Stomach (tissue), 19 donors: ENCODE measurements at places on chromosomes 5 and 9. TPM values are rescaled to one million over a fixed set of nuclear protein-coding genes. Genes with fewer than 3 reads are reported as not detected.

ANKRD34B gene
- not detected for total RNA-seq

PCDHA11 gene
- not detected for total RNA-seq

PDE6A gene
- not detected for total RNA-seq

ORM2 gene
- not detected for total RNA-seq

PPP3R2 gene
- total RNA-seq = not detected

SLC45A2 gene
- total RNA-seq = not detected

GPR107 gene
- 31.7 TPM for total RNA-seq

TJP2 gene
- 162 TPM for total RNA-seq

KCNV2 gene
- not detected for total RNA-seq

HMCN2 gene
- total RNA-seq = 7.5 TPM

GNA14 gene
- 5.0 TPM for total RNA-seq

DNA sequence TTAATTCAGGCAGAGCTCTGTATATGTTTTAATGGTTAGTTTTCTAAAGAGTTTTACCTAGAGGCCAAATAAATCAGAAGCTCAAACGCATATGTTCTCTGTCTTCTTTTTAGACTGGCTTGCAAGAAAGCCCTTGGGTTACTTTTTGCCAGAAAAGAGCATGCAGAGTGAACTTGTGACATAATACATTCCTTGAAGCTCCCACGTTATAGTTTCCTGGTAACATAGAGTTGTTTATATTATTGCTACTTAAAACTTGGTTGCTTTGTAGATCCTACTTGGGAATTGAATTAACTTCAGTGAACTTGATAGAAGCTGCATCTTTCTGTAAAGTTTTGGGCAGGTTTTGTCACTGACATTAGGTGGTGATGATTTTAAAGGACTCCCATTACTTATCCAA is 102.9 kb downstream of the C9orf152 start:
- peak; percentile 80 for DNase-seq

- no peak for DNase-seq
Observed at GRCh38 chr5:122218778-122219177, 89.4 kb downstream of the ZNF474 start.

DNA sequence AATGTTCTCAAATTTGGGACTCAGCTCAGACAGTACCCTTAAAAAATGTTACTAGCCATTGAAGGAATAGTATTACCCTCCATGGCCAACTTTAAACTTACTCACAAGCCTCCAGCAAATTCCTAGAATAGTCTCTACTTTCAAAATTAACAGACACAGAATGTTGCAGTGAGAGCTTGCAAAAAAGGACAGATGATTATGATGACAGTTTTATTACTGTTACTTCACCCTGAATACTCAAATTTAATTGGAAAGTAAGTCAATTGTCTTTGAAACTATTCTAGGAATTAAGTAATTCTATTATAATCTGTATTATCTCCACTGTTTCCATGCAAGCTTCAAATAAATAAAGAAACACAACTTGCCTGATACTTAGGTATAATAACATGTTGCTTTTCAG is 288.3 kb downstream of the SLF1 start:
- no peak for DNase-seq

- DNase-seq = no peak
Observed at GRCh38 chr5:143618141-143618540, 193.8 kb upstream of the HMHB1 start.

DNA sequence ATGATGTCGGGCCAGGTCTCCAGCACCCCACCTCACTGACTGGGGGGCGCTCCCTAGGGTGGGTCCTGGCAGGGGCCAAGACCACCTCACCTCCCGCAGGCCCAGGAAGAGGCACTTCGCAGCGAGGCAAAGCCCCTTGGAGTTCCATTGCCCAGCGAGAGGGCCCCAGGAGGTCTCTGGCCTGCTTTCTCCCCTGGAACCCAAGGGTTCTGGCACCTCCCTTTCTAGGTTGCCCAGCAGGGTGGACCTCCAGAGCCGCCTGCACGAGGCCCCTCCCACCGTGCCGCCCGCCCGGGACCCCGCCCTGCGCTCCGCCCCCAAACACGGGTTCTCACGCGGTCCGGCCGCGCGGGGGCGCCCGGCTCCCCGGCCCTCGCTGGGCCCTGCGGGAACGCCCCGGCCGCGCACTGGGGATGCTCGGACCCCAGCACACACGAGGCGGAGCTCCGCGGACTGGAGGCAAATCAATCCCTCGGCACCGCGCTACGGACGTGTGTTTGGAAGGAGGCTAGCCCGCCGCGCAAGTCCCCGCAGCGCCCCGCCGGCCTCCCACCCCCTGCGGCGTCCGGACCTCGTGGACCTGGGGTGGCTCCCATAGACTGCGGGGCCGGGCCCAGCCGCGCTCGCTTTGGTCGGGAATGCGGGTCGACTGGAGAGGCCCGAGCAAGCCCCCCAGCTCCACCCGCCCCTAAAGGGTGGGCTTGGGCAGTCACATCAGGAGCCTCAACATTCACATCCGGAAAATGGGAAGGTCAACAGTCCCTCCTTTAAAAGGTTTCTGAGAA is 99.5 kb upstream of the LMX1B start:
- peak; percentile 84 for DNase-seq

- peak; percentile 90 for DNase-seq
Observed at GRCh38 chr9:127950513-127951289, 13.0 kb upstream of the DPM2 start.

DNA sequence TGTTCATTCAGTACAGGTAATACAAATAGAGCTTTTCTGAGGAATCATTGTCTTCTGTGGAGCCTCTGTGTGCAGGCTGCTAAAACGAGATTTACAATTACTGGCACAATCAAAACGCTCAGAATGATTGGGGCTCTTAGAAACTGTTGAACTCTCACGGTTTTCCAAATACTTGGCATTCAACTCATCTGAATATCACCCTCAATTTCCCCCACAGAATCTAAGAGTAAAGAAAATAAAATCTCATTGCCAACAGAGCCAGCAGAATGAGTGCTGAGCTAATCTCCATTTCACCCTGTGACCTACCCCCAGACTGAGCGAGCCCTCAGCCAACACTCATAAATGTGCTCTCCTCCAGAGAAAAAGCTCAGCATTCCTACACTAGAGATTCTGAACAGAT is 35.3 kb upstream of the TMED7 start:
- DNase-seq = peak; percentile 27

GRCh38 chr5:36680066-36680465 is 73.7 kb downstream of the SLC1A3 start:
- no peak for DNase-seq

- peak; percentile 53 for DNase-seq
Observed at GRCh38 chr9:91419222-91420191, 4.1 kb downstream of the NFIL3 start.

GRCh38 chr5:83494666-83495065 is 23.1 kb downstream of the VCAN start:
- no peak for DNase-seq

DNA sequence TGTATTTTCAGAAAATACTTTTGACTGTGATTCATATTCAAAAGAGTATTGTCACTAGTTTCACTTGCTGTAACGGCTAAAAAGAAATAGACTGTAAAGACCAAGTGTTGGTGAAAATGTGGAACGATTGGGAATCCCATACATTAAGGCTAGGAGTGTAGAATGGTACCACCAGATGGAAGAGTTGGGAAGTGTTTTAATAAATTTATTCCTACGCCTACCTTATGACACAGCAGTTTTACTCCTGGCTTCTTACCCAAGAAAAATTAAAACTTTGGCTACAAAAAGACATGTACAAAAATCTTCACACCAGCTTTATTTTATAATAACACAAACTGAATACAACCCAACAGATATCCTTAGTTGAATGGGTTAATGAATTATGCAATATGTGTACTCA is 256.2 kb downstream of the TAF11L14 start:
- no peak for DNase-seq

DNA sequence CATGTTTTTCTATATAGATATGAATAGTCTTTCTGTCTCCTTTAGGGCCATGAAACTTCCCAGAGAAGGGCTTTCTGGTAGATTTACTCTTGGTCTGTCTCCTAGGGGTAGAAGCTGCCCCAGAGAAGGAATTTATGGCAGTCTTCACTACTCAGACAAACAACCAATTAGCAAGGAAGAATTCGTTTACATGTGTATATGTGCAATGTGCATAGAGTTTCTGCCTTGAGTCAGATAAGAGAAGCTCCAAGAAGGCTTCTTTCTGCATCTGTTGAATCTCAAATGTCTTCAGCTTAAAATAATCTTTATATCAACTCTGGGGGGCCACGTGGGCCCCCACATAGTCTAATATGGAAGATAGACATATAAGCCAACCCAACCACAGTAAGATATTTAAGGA is 7.6 kb upstream of the CLINT1 start:
- DNase-seq = no peak

- DNase-seq = no peak
Observed at GRCh38 chr9:3261484-3261883, 264.3 kb downstream of the RFX3 start.

DNA sequence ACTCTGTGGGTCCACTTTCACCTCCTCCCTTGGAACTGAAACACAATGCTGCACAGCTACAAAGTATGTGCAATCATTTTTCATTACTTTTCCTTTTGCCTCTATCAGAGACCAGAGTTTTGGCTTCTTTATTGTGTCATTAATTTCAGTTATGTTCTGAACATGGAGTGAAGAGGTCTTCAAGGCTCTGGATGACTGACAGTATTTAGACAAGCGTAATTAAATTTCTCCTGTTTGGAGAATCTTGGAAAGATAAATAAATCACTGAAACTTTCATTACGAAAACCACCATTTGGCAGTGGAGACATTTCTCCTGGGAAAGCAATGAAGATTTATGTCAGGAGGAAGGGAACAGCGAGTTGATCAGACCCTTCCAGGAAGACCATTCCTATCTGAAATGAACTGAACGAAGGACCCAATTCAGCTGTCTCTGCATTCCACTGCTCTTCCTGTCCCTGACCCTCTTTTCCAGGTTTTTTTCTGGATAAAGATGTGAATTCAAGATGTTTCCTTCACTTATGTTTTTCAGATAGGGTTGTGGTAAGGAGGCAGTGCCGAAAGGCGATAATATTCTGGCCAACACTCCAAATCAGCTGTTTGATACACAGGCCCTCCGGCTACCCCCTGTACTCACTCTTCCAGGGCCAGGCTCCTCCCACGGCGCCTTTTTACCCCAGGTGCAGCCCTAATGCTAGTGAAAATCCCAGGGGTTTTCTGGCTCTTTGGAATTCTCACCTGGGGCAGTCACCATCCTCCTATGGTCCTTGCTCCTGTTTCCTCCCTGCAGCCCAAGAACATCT is 77.2 kb upstream of the OSMR start:
- DNase-seq = no peak

DNA sequence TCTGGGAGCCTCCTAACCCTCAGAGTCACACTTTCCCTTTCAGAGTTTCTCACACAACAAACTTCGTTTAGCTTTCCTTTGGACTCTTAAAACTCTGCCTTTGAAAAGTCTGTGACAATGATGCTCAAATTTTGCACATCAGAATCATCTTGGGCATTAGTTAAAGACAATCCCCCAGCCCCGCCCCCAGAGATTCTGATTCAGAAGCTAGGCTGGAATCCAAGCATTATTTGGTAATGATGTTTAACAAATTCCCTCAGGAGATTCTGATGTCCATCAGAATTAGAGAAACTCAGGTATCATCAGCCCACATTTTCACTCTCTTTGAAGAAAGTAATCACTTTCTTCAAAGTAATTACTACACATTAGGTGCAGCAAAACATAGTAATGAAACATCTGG is 9.6 kb upstream of the PLPP1 start:
- DNase-seq = no peak
